Stomach (tissue), 19 donors: ENCODE measurements at places on chromosomes 11 and 22. TPM values are rescaled to one million over a fixed set of nuclear protein-coding genes. Genes with fewer than 3 reads are reported as not detected.

Gene TMEM121B
- 0.12 TPM for polyA plus RNA-seq

Gene CCDC82
- 12.7 TPM for polyA plus RNA-seq

Gene ANO5
- polyA plus RNA-seq, result 0.62 TPM

Gene NFAM1
- polyA plus RNA-seq, result 0.28 TPM

Gene CLTCL1
- polyA plus RNA-seq, result 3.8 TPM

Gene GRIK4
- polyA plus RNA-seq, result 0.06 TPM

Gene SPCS2
- 56.5 TPM for polyA plus RNA-seq

Gene DMC1
- polyA plus RNA-seq, result 0.37 TPM

Gene RAC2
- polyA plus RNA-seq, result 23.8 TPM

Gene KCNQ1OT1
- polyA plus RNA-seq, result under 0.01 TPM

Gene BATF2
- 4.5 TPM for polyA plus RNA-seq

Gene CHADL
- polyA plus RNA-seq, result 5.4 TPM

Gene MADD
- polyA plus RNA-seq, result 14.7 TPM

Gene OR5I1
- polyA plus RNA-seq, result not detected

Gene MYO7A
- polyA plus RNA-seq, result 4.0 TPM

Gene OSBP2
- polyA plus RNA-seq, result 1.8 TPM

Gene ACO2
- polyA plus RNA-seq, result 51.1 TPM

Gene LMO1
- not detected for polyA plus RNA-seq

Gene MORC2
- polyA plus RNA-seq, result 4.4 TPM

Gene TUB
- polyA plus RNA-seq, result 0.83 TPM

Gene A4GALT
- 20.9 TPM for polyA plus RNA-seq

Gene RTN4R
- 2.2 TPM for polyA plus RNA-seq

Gene UBXN1
- 194 TPM for polyA plus RNA-seq

Gene KDELR3
- polyA plus RNA-seq, result 12.8 TPM

Gene BIRC2
- polyA plus RNA-seq, result 24.6 TPM

Gene PRR33
- not detected for polyA plus RNA-seq

Gene TTC36
- polyA plus RNA-seq, result 0.58 TPM

Gene PLAAT4
- 86.9 TPM for polyA plus RNA-seq

Gene CCDC188
- polyA plus RNA-seq, result 0.10 TPM

Gene TREH
- polyA plus RNA-seq, result 0.76 TPM

Gene GGA1
- 30.3 TPM for polyA plus RNA-seq

Gene C11orf91
- polyA plus RNA-seq, result not detected

Gene IGSF22
- polyA plus RNA-seq, result not detected

Gene TSSK2
- polyA plus RNA-seq, result not detected

Gene PHLDB1
- polyA plus RNA-seq, result 43.1 TPM

Gene PDE2A
- polyA plus RNA-seq, result 17.8 TPM

Gene BDNF
- 0.33 TPM for polyA plus RNA-seq

Gene EIF3D
- 242 TPM for polyA plus RNA-seq

Gene OR8A1
- polyA plus RNA-seq, result not detected

Gene C11orf58
- polyA plus RNA-seq, result 118 TPM

Gene CNGA4
- polyA plus RNA-seq, result not detected

Gene TYR
- not detected for polyA plus RNA-seq

Gene CRACR2B
- polyA plus RNA-seq, result 133 TPM

Gene ACR
- polyA plus RNA-seq, result not detected

Gene CASTOR1
- polyA plus RNA-seq, result 17.0 TPM

Gene IRAG1
- polyA plus RNA-seq, result 17.1 TPM

Gene GSTT2
- polyA plus RNA-seq, result 8.6 TPM

Gene YPEL4
- polyA plus RNA-seq, result 3.2 TPM

Gene P4HA3
- 2.6 TPM for polyA plus RNA-seq

Gene MFNG
- 6.7 TPM for polyA plus RNA-seq

Gene MB
- polyA plus RNA-seq, result 2.2 TPM

Gene OR8G5
- not detected for polyA plus RNA-seq

Gene TMEM80
- 30.8 TPM for polyA plus RNA-seq

Gene CNTF
- 0.25 TPM for polyA plus RNA-seq

Gene H19
- 46.6 TPM for polyA plus RNA-seq

Gene OPCML
- 0.03 TPM for polyA plus RNA-seq
